ENCODE measurements at places on chromosomes 16 and 17.

GRCh38 chr16:4033951-4034350 is 82.3 kb downstream of the ADCY9 start:
- no peak for DNase-seq
- H3K36me3 ChIP-seq, result no peaks in the 10 kb centered on the region
- no peak overlapping the region for H3K4me3 ChIP-seq
- no peaks in the 10 kb centered on the region for H3K27me3 ChIP-seq
- H3K27ac ChIP-seq, result no peak overlapping the region

DNA sequence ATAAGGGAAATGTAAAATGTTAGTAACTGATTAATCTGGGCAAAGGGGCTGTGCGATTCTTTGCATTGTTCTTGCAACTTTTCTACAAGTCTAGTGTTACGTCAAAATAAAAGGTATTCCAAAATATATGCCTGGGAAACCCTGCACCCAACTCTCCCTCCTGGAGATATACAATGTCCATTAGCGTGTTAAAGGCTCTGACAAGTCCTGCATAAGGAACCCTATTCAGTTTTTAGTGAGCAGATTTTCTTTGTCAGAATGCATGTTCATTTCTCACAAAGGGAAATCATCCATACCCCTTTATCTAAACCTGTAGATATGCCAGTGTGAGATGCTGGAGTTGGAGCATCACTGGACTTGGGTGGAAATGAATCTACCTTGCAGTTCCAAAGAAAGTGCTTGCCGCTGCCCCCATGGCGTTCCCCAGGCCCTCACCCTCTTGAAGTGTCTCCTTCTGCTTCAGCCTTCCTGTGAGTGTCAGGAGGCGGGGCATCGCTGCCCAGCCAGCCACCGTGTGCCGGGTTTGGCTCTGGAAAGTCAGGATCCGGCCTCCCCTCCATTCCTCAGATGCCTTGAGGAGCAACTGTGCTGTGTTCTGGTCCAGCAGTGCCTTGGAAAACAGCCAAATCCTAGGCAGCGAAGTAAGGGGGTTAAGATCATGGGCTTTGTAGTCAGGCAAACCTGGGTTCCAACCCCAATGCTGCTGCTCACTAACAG is 85.5 kb downstream of the RMI2 start:
- H3K4me1 ChIP-seq, result no peaks in the 10 kb centered on the region
- H3K27me3 ChIP-seq, result peaks cover 8% of the 10 kb centered on the region
- DNase-seq, result no peak
- H3K27ac ChIP-seq, result no peak overlapping the region

DNA sequence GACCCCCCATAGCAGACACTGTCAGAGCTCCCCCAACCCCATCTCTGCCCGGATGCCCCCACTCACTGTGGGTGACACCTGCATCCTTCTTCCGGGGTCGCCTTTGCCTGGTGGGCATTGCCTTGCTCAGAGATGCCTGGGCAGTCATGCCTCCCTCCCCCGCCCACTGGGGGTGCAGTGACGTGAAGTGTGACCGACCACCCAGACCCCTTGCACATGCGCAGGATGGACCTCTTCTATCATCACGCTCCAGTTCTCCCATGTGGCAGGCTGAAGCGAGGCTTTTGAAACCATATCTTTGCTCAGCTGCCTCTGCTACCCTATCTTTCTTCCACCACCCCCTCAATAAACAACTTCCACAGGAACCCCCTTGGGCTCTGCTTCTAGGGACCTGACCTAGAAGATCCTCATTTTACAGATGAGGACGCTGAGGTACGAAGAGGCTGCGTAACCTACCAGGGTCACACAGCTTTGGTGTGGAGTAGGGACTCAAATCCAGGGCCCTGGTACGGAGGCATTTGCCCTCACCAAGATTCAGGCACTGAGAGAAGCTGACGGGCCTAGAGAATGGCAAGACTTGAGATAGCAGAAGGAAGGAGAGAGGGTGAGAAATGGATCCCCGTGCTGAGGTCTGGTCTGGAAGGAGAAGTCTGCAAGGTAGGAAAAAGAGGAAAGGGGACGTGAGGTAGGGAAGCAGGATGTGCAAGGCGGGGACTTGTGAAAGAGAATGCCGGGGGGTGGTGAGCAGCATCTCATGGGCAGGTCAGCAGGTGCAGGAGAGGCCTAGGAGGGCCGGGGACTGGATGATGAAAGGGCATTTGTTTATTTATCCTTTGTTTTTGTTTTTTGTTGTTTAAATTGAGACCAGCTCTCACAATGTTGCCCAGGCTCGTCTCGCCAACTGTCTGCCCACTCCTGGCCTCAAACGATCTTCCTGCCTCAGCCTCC is 14.4 kb downstream of the NLRC5 start:
- no peak for DNase-seq
- peaks cover 47% of the 10 kb centered on the region for H3K36me3 ChIP-seq
- no peaks in the 10 kb centered on the region for H3K27me3 ChIP-seq
- peaks cover 80% of the 10 kb centered on the region for H3K4me1 ChIP-seq

DNA sequence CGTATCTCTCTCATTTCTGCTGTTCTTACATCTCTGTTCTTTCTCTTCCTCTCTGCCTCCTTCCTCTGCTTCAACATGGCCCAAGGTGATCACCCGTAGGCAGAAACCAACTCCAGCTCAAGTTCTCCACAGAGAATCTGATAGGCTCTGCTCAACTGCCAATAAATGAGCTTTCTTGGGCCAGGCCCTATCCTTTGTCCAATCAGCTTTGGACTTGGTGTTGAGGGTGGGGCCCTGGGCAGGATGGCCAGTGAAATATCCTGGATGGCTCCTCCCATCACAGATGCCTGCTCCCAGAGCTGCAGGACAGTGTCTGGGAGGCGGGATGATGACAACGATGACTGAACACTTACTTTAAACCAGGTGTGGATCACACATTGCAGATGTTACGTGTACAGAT is 17.4 kb upstream of the BRD7 start:
- DNase-seq, result no peak
- H3K4me3 ChIP-seq, result no peak overlapping the region
- H3K27me3 ChIP-seq, result peaks cover 17% of the 10 kb centered on the region
- no peaks in the 10 kb centered on the region for H3K36me3 ChIP-seq
- H3K4me1 ChIP-seq, result no peaks in the 10 kb centered on the region
